ENCODE measurements at places on chromosomes 6 and 20.
A peak's percentile ranks its signal among the peaks of the same experiment; 100 is the strongest.

DNA sequence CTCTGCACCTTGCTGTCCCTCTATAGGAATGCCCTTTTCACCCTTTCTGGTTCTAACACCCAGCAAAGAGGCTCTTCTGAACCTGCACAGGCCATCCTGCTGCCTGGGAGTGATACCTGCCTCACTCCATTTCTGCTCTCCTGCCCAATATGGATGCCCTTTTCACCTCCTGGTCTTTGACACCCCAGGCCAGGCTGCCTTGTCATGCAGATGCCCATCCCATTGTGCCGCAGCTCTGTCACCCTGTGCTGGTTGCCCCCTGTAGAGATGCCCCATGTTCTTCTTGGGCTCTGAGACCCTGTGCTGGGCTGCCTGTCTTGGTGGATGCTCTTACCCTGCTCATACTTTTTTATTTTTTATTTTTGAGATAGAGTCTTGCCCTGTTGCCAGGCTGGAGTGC is 95.3 kb downstream of the CDKAL1 start:
- no peak for DNase-seq

DNA sequence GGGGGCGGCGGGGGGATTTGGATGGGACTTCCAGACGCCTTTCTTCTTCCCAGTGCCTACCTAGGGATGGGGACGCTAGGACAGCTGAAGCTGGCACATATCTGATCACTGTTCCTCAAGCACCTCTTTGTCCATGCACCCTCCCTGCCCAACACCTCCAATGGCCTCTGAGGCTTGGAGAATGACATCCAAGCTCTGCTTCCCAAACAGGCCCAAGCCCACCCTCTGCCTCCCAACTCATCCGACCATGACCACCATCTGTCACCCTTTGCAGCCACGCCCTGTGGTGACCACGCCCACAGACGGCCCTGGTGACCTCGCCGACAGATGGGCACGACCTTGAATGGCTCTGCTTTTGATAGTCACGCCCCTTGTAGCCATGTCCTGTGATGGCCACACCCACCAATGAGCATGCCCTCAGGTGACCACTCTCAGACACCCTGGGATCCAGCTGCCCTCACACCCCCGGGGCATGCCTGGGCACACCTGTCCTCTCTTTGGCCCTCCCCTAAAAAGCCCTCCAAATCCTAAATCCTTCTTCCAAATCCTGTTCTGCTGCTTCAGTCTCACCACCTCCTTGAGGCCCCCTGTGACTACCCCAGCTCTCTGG is 51.0 kb downstream of the SSR1 start:
- DNase-seq: no peak

- DNase-seq: no peak
These were observed 126.1 kb downstream of the TFAP2C start for GRCh38 chr20:56755201-56755600.

DNA sequence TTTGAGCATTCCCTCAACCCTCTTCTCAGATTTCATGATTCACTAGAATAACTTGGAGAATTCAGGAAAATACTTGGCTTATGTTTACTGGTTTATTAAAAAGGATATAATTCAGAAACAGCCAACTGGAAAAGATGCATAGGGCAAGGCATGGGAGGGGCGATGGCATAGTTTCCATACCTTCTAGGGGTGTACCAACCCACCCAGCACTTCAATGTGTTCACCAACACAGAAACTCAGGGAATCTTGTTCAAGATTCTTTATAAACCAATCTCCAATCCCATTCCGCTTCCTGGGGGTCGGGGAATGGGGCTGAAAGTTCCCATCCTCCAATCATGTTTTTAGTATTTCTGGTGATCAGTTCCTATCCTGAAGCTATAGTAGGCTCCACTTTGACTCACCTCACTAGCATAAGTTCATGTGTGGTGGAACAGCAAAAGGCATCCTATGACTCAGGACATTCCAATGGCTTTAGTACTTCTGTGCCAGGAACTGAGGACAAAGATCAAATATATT is 164.4 kb downstream of the SIM1 start:
- no peak for DNase-seq

DNA sequence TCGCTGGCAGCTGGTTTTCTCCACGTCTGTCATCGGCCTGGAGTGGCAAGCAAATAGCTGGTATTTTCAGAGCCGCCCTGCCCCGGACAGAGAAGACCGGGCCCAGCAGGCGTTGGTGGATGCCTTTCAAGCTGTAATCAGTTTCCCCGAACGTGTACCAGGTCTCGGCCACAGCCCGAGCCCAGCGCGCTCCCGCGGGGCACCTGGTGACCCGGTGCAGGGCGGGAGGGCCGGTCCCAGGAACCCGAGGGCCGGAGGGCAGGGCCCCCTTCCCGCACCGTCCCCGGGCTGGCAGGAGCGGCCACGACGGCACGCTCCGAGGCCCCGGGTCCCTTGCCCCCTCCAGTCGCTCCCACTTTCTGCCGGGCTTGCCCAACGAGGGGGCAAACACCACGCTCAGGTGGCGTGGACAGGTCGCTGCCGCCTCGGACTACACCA is 348 bp upstream of the PYGB start:
- DNase-seq: no peak

- peak; percentile 44 for DNase-seq
These were observed 8.4 kb downstream of the GABBR1 start for GRCh38 chr6:29624520-29624961.

DNA sequence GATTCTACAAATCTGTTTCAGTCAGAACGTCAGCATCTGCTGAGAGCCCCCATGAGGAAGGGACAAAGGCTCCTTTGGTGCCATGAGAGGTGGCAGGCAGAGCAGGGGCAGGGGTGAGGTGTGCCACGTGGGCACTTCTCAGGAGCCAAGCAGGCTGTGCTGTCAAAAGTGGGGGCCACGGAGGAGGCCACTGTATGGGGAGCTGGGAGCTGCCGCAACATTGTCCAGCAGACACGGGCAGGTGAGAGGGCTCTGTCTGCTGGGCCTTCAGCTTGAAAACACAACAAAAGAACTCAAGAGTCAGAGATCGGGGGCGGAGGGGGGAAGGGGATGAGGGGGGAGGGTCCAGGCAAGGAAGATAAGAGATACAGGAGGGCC is 21.6 kb upstream of the FOXP4 start:
- DNase-seq: no peak

DNA sequence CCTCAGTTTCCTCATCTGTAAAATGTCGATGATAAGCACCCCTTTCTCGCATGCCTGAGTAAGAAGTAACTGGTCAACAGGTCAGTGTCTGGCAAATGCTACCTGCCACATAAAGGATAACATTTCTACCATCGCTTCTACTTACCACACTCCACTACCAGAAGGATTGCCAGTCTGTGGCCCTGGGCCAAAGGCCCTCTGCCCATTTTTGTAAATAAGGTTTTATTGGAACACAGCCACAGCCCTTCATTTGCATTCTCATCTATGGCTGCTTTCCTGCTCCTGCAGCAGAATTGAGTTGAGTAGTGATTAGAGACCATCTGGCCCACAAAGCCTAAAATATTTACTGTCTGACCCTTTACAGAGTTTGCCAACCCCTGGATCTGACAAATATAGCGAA is 121.8 kb downstream of the TOX2 start:
- DNase-seq: no peak

DNA sequence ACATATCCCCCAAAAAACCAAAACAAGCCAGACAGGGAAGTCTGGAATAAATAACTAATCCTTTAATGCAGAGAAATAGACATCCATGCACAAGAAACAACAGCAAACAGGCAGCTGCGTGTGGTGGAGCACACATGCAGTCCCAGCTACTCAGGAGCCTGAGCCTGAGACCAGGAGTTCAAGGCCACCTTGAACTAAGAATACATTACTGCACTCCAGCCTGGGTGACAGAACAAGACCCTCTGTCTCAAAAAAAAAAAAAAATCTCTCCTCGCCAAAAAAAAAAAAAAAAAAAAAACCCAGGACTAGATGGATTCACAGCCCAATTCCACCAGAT is 48.2 kb upstream of the SRSF6 start:
- no peak for DNase-seq

DNA sequence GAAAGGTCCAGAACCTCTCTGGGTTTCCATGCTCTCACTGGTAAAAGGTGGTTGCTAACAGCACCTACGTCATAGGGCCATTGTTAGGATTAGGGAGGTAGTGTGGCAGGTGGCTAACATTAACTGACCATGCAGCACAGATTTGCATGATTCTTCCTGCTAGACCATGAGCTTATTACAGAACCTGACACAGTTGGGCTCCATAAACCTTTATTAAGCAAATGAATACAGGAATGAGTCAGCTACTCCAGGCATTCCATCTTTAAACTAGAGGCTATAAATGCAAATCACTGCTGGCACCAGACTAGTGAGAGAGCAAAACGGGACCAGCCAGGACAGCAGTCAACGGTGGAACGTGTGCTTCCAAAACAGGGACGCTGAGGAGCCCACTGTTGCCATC is 440.1 kb downstream of the PTPRT start:
- DNase-seq: no peak

GRCh38 chr6:79947191-79948186 is at the start of gene ELOVL4:
TSS of gene ELOVL4 (minus strand) at chr6:79947553. CDS start at chr6:79947279, 274 bp downstream.
- DNase-seq: peak; percentile 85

DNA sequence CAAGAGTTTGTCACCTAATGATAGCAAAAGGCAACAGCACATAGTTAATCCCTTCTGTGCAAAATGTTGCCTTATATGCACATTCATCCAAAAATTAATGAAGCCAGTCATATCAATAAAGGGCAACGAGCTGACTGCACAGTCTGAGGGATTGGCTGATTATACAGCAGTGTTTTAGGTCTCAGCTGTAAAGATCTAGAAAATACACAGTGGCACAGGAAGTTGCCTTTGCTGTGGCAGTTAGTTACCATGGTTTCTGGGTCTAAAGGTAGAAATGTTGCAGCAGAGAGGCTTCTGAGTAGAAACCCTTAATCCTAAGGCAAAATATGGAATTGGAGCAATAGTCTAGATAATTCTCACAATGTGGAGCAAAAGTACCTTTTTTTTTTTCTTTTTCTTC is 89.7 kb downstream of the SMPDL3A start:
- no peak for DNase-seq

DNA sequence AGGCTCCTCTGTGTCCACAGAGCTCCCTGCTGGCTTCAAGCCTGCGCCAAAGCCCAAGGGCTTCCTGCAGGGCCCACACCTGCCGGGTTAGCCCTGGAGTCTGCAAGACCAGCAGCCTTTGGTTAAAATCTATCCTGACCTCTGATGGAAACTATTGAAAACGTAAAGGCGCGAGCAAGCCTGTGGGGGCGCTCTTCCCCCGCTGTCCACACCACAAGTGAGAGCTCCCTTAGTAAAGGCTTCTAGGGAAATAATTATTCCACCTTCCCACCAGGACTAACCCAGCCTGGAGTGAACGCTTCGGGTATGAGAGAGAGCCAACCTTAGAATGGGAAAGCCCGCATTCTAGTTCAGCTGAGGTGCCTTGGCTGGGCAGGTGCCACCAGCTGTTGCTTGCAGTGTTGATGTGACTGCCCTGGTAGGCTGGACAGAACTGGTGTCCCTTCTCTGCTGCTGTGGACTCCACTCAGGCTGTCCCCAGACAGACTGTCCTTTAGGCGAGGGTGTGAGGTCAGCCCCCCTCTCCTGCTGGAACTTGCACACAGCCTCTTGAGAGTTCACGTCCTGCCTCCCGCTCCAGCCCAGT is 68.7 kb downstream of the SYTL3 start:
- no peak for DNase-seq

- DNase-seq: no peak
These were observed 8.3 kb upstream of the HM13 start for GRCh38 chr20:31505903-31506302.
